ENCODE measurements at places on chromosomes 7 and 10.

- no peak for DNase-seq
These were observed 8.1 kb downstream of the BTAF1 start for GRCh38 chr10:91931526-91932190.

GRCh38 chr10:99393683-99394082, 36.7 kb downstream of the GOT1 start:
- no peak for DNase-seq

GRCh38 chr7:123622660-123623386, 21.2 kb downstream of the ASB15 start:
- no peak for DNase-seq

DNA sequence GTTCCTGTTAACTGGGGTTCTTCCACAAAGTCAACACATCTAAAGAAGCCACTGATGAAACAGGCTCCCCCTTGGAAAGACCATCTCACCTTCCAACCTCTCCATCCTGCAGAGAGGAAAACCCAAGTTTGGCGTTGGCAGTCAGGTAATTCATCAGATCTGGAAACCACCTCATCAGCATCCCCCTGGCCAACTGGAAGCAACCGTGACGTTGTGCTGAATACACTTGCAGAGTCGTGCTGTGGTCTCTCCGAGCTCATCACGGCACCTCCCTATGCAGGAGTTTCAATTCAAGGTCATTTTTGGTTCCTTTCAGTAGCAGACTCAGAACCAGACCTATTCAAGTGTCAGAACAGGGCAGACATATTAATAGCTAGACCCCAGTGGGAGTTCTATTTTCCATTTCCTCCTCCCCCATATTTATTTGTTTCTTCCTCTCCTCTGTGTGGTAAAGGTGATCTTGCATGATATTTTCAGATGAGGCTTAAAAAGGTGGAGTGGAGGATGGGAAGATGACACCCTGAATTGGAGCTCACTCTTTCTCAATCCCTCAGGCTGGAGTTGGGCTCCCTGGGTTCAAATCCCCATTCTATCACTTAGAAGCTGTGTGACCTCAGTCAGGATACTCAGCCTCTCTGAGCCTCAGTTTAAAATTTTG, 149.1 kb upstream of the ADO start:
- no peak for DNase-seq

DNA sequence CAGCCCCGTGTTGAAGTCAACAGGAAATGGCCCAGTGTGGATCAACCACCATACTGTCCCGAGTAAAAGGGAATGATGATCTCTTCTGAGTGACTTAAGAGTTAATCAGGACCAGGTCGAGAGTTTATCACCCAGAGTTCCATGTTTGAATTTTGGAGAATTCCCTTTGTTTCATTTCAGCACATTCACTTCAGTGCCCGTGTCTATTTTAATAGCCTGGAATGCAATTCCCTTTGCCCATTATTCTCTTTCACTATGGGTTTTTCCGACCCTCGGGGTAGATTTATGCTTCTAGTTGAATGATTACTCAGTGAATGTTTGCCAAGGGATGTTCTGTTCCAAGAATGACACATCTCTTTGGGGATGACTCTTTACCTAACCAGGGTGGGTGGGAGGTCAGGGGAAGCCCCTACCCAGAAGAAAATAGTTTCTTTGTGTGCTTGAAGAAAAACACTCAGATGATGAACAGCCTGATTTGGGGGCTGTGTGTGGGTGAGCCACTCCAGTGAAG, 594.9 kb downstream of the INHBA start:
- no peak for DNase-seq

- peak; percentile 21 for DNase-seq
These were observed 19.6 kb upstream of the GPR37 start for GRCh38 chr7:124784879-124785818.

GRCh38 chr7:131015657-131015958, 281.6 kb upstream of the KLF14 start:
- no peak for DNase-seq

GRCh38 chr7:129703751-129704150, 92.2 kb downstream of the NRF1 start:
- no peak for DNase-seq

GRCh38 chr7:158676906-158677305, 27.7 kb downstream of the NCAPG2 start:
- DNase-seq = no peak

- no peak for DNase-seq
These were observed 565 bp downstream of the ATP5MK start for GRCh38 chr10:103395754-103396066.

DNA sequence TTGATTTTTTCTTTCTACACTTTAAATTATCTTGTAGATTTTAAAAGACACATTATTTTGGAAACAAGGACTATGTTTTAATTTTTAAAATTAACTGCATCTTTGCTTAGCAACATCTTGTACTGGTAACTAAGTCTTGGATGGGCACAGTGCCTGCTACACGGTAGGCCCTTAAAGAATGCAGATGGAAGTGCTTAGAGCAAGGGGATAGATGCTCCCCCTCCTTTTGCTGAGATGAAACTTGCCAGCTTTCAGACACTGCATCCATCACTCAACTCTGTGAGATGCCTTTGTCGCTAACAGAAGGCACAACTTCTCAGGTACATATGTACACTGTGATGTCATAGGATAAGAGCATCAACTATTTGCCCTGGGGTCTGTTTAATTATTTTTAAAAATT, 103.9 kb downstream of the LRRC18 start:
- no peak for DNase-seq

DNA sequence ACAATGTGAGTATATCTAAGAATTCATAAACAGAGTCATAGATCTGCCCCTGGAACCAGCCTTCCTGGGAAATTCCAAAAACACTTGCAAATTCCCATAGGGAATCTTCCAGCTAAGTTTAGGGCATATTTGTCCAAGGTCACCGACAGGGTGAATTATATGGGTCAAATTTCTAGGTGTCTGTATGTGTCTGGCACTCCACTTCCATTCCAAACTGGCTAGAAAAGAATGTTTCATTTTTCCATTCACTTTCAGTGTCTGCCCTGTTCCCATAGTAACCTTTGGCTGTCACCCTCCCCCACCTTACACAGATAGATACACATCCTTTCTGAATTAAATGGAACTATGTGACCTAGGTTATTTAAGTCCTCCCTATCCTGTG, 230.9 kb downstream of the CREB5 start:
- no peak for DNase-seq

GRCh38 chr10:24722676-24723385, 856 bp downstream of the ARHGAP21 start:
- DNase-seq = peak; percentile 37

GRCh38 chr7:117673367-117673766, 193.5 kb downstream of the CFTR start:
- no peak for DNase-seq

DNA sequence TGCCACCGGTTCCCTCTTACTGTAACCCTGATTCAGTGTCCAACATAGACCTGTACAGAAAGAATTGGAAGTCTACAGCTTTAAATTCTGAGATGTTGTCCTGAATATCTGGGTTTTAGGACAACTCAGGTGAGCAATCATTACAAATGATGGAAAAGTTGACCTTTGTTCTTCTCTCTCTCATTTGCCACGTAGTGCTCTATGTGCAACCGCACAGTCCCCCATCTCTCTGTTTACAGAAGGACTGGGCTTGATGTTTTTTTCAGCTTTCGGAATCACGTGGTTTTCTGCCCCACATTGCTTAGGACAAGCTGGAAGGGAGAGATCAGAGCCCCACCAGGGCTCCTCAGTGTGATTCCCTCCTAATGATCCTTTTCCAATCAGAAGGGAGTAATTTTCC, 22.2 kb downstream of the NEUROD6 start:
- no peak for DNase-seq

DNA sequence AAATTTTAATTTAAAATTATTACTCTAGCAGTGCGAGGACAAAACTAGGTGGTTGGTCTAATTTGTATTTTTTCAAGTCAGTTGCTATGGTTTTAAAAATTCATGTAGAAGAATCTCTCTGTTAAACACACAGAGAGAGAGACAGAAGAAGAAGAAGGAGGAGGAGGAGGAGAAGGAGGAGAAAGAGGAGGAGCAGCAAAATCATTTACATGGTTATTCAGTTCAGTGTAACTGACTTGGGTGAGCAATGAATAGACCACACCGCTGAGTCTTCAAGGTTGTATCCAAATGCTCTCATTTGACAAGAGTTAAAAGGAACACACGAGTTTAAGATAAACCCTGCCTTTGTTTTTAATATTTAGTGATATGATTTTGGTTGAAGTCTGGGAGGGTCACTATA, 131.1 kb downstream of the PDE1C start:
- DNase-seq = no peak

GRCh38 chr10:95499482-95499989, 61.6 kb downstream of the SORBS1 start:
- DNase-seq = no peak

DNA sequence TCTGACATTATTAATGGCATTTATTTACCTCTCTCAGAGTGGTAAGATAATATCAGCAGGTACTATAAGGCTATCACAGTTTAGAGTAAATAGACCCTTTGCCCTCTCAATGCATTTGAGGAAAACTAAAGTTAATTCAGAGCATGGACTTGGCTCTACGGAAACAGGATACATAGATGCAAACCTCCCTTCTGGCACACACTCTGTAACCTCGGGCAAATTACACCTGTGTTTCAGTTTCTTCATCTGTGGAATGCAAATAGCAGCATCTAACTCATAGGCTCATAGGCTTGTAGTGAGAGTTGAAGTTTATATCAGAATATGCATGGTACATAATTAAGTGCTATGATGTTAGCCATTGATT, 5.6 kb downstream of the RAPGEF5 start:
- no peak for DNase-seq

DNA sequence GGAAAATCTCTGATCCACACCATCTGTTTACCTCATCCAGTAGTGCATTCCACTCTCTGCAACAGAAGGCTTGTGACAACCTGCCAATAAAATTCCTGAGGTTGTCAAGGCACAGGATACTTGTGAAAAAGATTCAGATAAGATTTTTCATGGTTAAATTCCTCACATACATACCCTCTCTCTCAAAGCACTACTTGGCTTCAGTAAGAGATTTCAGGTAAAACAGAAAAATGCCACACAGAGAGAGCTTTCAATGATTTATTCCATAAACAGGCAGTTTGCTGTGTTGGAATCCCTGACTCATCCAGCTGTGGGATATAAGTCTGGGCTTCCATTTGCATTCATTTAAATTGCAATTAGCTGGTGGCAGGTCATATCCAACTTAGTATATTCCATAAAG, 99.7 kb upstream of the CAV2 start:
- DNase-seq = no peak

- DNase-seq = no peak
These were observed 132.3 kb upstream of the CHST15 start for GRCh38 chr10:124225467-124226270.

- DNase-seq = no peak
These were observed 244.0 kb downstream of the HGF start for GRCh38 chr7:81525841-81526240.

GRCh38 chr7:77427996-77428603, 12.0 kb upstream of the GSAP start:
- peak; percentile 90 for DNase-seq

DNA sequence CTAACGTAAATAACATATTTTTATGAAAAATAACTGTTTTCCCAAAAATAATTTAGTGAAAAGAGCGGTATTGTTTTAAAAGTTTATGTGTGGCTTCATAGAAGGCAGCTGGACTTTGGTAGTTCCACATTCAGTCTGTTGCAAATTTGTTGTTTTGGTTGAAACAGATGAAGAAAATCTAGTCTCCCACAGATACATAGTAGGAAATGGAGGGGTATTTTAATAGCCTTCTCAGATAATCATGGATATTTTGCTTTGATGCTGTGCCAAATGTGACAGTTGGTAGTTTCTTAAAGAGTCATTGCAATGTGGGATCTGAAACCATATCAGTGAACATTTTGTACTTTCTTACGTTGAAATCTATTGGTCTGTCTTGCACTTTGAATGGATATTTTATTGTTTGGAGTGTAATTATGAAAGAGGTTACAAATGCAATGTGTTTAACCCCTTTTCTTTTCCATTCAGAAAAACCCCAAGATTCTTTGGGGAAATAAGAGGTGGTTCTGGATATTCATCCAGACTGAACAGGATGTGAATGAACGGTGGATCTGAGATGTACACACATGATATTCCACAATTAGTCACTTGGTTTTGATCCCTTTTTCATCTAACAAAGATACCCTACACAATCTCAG, 10.4 kb downstream of the ZNF365 start:
- no peak for DNase-seq

- DNase-seq = no peak
These were observed 70.8 kb upstream of the TEX47 start for GRCh38 chr7:88866265-88866863.
